Regular cardiac myocyte (primary cell): ENCODE measurements at places on chromosomes 12 and 14. TPM values are rescaled to one million over a fixed set of nuclear protein-coding genes. Genes with fewer than 3 reads are reported as not detected.

The STXBP6 gene
- 7.7 and 16.1 TPM in 2 replicates for total RNA-seq

The CNTN1 gene
- 1.7 and 2.0 TPM in 2 replicates for total RNA-seq

The RNFT2 gene
- total RNA-seq = 1.7 and 4.6 TPM in 2 replicates

The RDH12 gene
- total RNA-seq = under 0.01 TPM in 1 of 2 replicates, not detected in the other

The CIROP gene
- total RNA-seq = not detected in 2 replicates

The SCN8A gene
- 3.5 and 7.6 TPM in 2 replicates for total RNA-seq
